NCI-H1092 (cell line): ENCODE measurements at places on chromosomes 2 and 18.

GRCh38 chr2:207474863-207475485, 54.8 kb upstream of the CREB1 start:
- DNase-seq = no peak

DNA sequence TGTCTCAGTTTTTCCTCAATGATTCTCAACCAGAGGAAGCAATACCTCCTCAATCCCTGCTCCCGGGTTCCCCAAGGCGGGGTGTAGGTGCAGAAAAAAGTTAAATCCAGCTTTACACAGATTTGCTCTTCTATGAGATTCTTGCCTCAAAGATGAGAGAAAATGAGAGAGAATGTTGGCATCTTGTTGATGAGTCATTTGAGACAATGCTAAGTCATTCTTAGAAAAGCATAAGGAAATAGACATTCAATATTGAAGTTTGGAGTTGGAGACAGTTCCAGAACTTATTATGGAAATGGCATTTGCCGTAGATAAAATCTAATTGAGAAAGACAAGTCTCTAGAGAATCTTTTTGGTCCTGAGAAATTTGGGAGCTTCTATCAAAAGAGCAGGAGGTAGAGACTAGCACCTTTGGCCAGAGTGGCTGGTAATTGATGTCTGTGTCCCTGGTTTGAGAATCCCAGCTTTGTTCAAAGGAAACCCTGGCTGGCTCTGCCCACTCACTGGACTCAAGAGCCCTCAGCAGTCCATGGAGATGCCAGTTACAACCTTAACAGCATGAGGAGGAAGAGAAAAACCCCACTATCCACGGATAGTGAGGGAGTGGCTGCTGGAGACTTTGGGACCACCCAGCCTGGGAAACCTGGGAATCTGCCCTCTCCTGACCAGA, 181.2 kb downstream of the FAM124B start:
- DNase-seq = no peak

DNA sequence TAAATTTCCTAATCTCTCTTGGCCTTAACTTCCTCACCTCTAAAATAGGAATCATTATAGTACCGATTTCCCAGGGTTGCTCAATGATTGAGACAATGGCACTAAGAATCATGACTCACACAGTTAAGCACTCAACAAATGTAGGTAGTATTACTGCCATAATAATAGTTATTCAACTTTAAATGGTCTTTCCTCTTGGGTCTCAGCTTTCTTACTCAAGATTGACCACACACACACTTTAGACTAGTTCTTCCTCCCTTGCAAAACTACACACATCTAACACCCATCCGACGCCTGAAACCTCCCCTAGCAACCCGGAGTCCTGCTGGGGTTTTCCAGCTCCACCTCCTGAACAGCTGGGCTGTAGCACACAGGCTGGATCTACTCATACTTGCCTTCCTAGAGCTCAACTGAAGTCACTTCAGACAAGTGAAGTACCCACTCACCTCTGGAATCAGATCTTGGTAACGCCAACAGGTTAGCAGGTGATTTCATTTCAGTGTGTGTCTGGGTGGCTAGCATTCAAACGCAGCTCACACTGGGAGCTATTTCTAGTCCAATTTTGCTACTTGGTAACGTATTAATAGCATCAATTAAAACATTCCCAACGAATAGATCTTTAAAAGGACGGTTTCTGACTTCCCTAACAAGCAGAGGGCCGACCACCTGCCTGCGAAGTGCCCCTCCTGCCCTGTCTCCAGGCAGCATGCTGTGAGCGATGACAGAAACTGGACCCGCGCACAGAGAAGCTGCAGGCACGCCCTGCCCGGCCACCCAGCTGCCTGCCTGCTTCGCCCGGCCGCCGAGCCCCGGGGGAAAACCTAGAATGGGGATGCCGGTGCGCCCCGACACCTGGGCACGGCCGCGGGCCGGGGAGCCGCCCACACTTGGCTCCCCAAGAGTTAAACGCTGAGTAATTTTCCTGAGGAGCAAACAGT, 1.1 kb downstream of the UXS1 start:
- no peak for DNase-seq

DNA sequence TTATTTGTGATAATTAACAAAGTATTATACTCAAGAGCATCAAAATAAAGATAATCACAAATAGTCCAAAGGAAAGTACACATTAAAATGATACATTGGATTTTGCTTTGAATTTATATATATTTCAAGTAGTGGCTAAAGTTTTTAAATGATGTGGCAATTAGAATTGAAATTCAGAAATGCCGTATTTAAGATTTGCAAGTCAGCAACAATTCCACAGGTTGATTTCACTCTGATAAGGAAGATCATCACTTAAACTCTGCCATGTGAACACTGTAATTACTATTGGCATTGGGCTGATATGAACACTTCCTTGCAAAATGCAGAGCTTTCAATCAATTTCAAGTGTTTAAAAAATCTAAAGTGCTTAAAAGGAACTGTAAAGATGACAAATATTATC, 39.6 kb upstream of the PAX3 start:
- no peak for DNase-seq

GRCh38 chr18:69957747-69958146, 10.1 kb upstream of the CD226 start:
- DNase-seq = no peak

DNA sequence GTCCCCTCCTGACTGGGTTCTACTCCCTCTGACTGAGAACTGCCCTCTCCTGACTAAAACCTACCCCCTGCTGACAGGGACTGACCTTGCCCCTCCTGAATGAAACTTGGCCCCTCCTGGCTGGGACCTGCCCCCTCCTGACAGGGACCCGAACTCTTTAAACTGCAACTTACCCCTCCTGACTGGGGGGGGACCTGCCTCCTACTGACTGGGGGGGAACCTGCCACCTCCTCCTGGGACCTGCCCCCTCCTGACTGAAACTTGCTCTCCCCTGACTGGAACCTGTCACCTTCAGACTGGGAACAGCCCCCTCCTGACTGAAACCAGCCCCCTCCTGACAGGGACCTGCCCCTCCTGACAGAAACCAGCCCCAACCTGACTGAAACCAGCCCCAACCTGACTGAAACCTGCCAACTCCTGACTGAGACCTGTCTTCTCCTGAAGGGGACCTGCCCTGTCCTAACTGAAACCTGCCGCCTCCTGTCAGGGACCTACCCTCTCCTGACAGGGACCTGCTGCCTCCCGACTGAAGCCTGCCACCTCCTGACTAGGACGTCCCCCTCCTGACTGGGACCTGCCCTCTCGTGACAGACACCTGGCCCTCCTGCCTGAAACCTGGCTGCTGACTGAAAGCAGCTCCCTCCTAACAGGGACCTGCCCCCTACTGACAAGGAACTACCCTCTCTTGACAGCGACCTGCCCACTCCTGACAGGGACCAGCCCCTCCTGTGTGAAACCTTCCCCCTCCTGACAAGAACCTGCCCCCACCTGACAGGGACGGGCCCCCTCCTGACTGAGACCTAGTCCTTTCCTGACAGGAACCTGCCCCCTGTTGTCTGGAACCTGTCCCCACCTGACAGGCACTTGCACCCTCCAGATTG, 87.1 kb downstream of the PXDN start:
- DNase-seq = no peak

GRCh38 chr18:28768791-28769768, 592.1 kb upstream of the CDH2 start:
- no peak for DNase-seq

GRCh38 chr18:61965311-61965710, 72.5 kb upstream of the RNF152 start:
- DNase-seq = no peak

DNA sequence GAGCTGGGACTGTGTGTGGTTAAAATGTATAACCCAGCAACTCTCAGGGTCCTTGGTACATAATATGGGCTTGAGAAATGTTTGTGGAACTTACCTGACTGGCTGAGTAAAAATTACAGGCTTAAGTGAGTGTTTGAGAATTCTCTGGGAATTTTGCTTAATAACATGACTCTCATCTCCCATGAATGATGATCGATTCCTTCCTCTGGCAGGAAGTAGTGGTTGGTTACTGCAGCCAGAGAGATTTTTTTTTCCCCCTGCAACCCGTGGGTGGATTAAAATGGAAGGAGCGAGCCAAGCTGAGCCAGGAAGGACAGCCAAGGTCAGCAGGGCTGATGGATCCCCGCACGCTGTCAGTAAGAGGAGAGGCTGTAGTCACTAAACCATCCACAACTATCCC, 40.6 kb upstream of the RFX8 start:
- DNase-seq = no peak

- DNase-seq = no peak
Observed at GRCh38 chr18:23671564-23671963, 8.9 kb upstream of the ANKRD29 start.
